ENCODE measurements at places on chromosomes 7 and 10.

DNA sequence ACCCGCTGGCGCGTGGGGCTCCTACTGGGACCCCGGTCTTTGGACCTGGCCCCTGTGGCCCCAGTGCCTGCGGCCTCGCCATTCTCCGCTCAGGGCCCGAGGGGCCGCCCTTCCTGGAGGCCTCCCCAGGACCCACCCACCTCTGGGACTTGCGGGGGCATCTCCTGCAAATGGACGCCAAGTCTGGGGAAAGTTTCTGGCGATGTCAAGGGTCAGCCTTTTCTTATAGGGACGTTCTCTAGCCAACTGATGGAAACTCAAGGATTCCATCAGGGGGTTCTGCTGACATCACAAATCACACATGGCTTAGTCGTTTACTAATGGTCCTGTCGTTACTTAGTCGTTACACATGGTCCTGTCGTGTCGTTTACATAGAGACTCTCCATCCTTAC lies 57.7 kb upstream of the RHOBTB1 start:
- DNase-seq, result no peak

DNA sequence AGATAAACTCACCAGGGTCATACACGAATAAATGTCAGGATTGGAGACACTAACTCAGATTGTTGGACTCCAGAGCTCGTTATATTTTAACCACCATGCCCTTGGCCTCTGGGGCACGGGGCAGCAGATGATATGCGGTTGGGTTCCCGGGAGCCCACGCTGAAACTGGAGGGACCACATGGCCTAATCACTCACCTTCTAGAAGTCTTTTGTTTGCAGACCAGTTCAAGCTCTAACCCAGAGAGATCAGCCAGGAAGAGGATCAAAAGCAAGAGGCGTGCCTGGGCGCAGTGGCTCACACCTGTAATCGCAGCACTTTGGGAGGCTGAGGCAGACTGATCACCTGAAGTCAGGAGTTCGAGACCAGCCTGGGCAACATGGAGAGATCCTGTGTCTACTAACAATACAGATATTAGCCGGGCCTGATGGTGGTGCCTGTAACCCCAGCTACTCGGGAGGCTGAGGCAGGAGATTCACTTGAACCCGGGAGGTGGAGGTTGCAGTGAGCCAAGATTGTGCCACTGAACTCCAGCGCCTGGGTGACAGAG lies 42.6 kb upstream of the ECHDC3 start:
- DNase-seq, result no peak

DNA sequence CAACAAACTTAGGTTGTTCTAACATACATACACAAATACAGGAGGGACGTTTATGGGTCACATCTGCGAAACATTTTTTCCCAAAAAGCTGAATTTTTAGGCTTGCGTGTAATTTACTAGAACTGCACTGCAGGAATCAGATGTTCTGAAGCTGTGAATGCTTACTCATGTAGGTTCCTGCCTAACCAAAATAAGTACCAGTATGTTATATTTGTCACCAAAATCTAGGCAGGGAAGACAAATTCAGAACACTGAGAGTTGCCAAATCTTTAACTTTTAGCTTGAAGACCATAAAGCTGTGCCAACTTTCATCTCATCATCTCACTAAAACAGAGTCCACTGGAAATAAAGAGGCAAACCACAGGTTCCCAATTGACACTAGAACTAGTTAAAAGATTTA lies 5.7 kb downstream of the UBE2H start:
- no peak for DNase-seq

DNA sequence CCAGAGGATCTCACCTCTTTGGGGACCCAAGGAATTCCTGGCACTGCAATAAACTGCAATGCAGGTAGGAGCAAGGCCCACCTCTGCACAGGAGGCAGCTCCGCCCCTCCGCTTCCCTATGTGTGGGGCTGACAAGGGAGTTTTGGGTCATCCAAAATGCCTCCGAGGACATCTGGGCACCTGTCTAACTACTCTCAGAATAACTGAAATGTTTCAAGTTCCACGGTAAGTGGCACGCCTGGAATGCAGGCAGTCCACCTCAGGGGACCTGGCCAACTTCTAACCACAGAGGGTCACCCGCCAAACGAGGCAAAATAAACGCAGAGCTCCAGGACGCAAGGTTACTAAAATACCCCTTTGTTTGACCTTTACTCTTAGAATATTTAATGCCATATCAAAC lies 102.5 kb downstream of the FGFR2 start:
- peak; percentile 85 for DNase-seq

GRCh38 chr10:69835875-69836730 lies 34.4 kb downstream of the COL13A1 start:
- no peak for DNase-seq

GRCh38 chr10:104589871-104590270 lies 51.2 kb upstream of the SORCS3 start:
- DNase-seq, result peak; percentile 89

DNA sequence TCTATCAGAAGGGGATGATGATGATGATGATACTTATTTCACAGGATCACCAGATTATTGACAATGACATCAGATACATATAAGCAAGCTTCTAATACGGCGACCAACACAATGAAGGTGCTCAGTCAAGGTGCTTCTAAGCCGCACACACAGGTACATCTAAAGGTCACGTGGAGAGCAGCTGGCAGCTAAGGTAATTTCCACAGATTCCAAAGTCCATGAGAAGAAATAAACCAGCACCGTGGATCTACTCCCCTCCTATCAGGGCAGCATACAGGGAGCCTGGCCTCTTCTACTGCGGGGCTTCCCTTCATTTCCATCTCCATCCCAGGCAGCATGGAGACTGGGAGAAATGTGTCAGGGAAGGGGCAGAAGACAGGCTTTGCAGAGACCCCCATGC lies 37.5 kb downstream of the DENND11 start:
- DNase-seq, result no peak

- DNase-seq, result peak; percentile 86
Measured at GRCh38 chr10:69413221-69413865, 3.4 kb downstream of the TACR2 start.

GRCh38 chr10:37728830-37729229 lies 128.6 kb downstream of the ZNF248 start:
- no peak for DNase-seq

DNA sequence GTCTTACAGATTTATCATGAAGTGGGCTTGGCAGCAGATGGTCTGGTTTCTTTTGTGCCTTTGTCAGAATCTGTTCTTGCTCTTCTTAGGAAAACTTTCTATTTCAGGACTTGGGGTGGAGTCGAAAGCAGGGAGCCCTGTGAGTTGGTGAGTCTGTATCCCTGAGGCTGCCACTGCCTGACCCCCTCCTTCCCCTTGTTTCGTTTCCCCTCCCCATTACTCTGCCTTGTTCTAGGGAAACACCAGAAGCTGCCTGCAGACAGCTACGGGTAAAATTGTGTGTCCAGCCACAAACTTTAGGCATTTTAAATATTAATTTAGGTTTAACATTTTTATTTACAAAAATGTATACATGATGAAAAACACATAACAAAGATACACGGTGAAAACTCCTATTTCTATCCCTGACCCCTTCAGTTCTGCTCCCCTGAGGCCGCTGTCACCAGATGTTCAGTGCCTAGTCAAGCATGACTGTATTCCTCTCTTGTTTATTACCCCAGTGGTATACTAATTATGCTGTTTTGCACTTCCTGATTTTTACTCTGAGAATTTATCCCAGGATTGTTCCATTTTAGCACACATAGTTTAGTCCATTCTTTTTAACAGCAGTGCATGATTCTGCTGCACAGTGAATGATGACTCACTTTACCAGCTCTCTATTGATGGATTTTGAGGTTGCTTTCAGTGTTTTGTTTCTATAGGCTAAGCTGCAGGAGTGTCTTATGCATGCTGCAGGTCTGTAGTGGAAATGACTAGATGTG lies 9.1 kb downstream of the TSPAN14 start:
- no peak for DNase-seq

- DNase-seq, result no peak
Measured at GRCh38 chr10:49363309-49364031, 32.4 kb downstream of the DRGX start.

DNA sequence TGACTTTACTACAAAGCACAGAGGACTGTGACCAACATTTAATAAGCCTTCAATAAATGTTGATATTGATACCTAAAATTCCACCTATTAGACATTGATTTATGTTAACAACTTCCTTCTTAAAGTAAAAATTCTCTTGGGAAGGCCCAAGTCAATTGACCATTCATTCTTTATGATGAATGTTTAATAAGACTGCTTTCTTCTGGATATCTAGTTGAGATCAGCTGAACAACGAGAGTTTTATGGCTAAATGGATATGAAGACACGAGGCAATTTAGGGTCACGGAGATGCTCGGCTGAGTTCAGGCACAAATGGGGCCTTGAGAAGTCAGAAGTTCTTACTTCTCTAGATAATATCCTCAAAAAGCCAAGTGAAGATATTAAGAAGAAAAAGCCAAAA lies 258.8 kb downstream of the FRMD4A start:
- DNase-seq, result no peak

- no peak for DNase-seq
Measured at GRCh38 chr7:19519443-19520021, 189.3 kb downstream of the POLR1F start.

GRCh38 chr7:129703751-129704150 lies 92.2 kb downstream of the NRF1 start:
- no peak for DNase-seq

GRCh38 chr10:67788028-67788886 lies 49.7 kb downstream of the DNAJC12 start:
- peak; percentile 87 for DNase-seq

DNA sequence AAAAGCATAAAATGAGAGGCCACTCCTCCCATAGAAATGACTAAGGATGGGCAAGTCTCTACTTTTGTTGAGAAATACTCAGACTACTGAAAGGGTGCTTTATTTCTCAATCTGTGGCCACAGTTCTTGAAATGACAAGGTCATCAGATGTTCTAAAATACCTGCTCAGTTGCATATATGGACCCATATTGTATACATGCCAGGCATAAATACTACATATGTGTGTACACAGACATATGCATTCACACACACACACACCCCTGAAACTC lies 691.5 kb upstream of the SORCS1 start:
- no peak for DNase-seq

DNA sequence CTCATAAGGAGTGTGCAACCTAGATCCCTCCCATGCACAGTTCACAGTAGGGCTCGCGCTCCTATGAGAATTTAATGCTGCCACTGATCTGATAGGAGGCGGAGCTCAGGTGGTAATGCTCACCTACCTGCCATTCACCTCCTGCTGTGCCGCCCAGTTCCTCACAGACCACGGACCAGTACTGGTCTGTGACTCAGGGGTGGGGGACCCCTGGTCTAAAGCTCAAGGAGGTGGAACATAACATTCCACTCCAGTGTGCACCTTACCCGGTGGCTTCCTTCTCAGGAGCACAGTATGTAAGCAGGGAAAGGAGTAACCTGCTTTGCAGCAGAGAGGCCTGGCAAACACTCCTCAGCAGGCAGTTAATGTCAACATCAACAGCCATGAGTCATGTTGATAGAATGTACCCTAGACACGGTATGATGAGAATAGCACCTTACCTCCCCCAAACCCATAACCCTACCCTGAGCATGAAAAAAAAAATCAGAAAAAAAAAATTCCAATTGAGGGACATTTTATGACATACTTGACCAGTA lies 273.5 kb downstream of the FGFR2 start:
- peak; percentile 86 for DNase-seq

GRCh38 chr10:30048768-30049517 lies 10.4 kb downstream of the JCAD start:
- DNase-seq, result no peak

GRCh38 chr10:78623578-78624215 lies 445.1 kb upstream of the ZMIZ1 start:
- DNase-seq, result peak; percentile 57

DNA sequence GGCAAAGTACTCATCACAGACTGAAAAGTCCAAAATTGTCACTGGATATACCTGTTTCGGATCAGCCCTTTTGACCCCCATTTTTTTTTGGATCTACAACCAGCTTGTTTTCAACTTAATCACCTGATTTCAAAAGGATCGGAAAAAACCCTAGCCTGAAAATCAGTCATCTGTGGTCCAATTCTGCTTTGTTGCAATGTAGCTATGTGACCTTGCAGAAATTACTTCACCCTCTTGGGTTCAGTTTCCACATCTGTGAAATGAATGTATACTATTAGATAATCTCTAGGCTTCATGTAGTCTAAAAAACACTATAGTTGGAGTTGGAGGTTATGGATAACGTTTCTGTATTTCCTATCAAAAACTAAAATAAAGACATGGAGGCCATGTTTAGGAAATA lies 37.1 kb downstream of the STEAP4 start:
- DNase-seq, result no peak
